Left renal cortex interstitium (tissue), 4 donors: ENCODE measurements at places on chromosomes 13 and 19.

DNA sequence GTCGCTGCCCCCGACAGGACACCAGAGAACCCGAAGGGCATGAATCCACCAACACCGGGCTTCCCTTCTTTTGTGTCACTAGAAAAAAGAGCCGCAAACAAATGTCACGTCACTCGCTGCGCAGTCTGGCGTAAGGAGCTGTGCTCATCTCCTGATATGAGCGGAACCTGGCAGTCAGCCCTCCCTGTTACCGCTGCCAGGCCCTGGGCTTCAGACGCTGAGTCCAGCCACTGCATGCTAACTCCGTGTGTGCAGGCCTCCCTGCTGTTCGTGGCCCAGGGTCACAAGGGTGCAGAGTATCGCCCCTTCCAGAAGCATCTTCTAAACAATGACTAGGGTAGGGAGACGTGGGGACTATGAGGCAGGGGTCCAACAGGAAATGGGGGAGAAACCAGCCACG lies 71.3 kb downstream of the SLC7A1 start:
- DNase-seq, result no peak

DNA sequence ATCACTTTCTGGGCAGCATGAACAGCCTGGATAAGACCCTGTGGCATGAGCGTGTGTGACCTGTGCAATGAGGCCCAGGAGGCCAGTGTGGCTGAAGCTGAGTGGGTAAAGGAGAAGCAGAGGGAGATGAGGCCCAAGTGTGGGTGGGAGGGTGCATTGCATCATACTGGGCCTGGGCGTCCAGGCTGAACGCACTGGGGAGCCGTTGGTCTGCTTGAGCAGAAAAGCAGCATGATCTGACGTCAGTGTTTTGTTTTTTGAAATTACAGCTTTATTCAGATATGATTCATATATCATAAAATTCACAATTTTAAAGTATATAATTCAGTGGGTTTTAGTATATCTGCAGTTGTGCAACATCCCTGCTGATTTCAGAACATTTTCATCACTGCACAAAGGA lies 409.7 kb downstream of the HS6ST3 start:
- no peak for DNase-seq

GRCh38 chr13:45792827-45793303 lies 58.7 kb downstream of the SIAH3 start:
- no peak for DNase-seq

GRCh38 chr13:77595166-77595810 lies 59.8 kb downstream of the SCEL start:
- no peak for DNase-seq

GRCh38 chr19:33493401-33494275 lies 28.0 kb downstream of the PEPD start:
- no peak for DNase-seq

DNA sequence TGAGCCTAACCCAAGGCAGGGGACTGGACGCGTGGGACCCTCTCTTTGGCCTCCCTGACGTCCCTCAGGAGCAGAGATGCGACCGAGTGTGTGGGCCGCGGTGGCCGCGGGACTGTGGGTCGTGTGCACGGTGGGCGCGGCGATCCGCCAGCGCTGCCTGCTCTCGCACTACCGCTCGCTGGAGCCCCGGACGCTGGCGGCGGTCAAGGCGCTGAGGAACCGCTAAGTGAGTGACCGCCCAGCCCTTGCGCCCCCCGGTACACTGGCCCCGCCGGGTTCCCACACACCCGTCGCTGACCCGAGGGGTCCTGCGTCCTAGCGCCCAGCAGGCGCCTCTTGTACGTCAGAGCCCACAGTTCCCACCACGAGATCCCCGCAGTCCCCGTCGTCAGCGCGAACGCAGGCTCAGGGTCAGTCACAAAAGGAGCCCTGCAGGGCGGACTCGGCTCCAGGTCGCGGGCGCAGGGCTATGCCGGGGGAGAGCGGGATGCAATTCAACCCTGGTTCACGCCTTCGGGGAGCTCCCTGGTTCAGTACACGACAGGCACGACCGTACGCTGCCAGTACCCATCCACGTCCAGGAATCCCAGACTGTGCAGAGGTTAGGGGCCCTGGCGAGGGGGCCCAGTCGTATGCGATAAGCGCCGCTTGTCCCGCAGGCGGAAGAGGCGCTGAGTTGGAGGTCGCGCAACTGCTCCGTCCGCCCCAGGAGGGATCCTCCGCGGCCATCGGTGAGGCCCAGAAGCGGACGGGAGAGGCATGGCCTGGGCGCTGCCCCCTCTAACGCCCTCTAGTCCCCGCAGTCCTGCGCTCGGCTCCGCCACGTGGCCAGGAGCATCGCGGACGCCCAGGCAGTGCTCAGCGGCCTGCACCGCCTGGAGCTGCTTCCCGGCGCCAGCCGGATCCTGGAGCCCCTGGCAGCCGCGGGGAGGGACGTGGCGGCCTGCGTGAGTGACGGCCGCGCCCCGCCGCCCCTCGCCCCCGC lies 3.6 kb upstream of the IFNL2 start:
- no peak for DNase-seq

GRCh38 chr13:110965755-110966134 lies 50.9 kb upstream of the ANKRD10 start:
- no peak for DNase-seq

- no peak for DNase-seq
Measured at GRCh38 chr13:31274390-31274789, 74.6 kb downstream of the B3GLCT start.

DNA sequence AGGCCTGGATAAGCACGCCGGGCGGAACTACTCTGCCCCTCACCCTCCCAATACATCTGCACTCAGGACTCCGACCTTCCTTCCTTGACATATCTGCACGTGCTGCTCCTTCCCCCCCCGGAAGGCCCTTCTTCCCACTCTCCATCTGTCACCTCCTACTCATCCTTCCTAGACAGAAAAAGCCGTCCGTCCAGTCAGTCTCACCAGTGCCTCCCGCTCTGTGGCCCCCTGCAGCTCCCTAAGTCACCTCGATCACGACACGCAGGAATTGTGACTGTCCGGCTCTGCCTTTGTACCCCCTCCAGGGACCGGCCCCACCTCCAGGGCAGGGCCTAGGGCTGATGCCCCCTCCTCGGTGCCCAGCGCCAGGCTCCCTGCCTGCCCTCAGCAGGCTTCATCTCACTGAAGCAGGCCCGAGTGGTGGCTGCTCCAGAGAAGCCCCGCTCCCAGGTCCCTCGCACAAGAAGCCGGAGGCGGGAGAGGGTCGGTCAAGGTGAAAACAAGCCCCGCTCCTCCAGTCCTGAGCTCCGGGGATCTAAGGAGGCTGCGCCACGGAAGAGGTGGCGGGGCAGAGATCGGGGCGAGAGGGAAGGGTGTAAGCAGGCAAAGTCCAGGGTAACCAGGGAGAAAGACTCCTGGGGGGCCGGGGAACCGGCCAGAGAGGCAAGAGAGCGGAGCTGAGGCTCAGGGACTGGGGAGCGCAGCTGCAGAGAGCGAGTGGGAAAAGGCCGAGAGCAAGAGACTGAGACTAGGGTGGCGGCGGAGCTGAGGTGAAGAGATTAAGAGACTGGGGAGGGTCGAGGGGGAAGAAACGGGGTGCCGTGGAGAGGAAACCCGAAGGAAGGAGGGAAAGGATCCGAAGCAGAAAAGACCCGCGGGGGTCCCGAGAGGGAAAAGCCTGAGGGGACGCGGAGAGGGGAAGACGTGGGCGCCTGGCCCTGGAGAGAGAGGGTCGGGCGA lies 1.1 kb downstream of the PPP6R1 start:
- DNase-seq, result no peak

DNA sequence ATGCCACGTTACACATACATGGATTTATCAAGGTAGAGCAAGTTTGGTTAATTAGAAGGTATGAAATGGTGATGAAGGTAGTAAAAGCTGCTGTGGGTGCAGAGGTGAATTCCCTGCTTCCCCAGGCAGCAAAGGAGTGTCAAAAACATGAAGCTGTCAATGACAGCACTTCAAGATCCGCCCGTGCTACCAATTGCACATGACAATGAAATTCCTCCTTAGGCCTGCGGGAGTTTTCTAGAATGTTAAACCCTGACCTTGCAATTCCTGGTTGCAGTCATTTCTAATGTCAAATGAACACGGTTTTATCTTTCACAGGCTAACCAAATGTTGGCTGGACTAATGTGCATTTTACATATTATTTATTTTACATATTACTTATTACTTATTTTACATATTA lies 67.7 kb upstream of the LSM14A start:
- no peak for DNase-seq

- DNase-seq, result no peak
Measured at GRCh38 chr13:33033986-33034385, 17.8 kb downstream of the KL start.

GRCh38 chr19:900043-900301 lies 6.7 kb downstream of the RNU6-9 start:
- no peak for DNase-seq

GRCh38 chr19:49436381-49437017 lies 4.8 kb downstream of the SLC17A7 start:
- no peak for DNase-seq

- no peak for DNase-seq
Measured at GRCh38 chr13:92460479-92460878, 766.1 kb upstream of the GPC6 start.
